ENCODE measurements at places on chromosomes 5 and 9.

DNA sequence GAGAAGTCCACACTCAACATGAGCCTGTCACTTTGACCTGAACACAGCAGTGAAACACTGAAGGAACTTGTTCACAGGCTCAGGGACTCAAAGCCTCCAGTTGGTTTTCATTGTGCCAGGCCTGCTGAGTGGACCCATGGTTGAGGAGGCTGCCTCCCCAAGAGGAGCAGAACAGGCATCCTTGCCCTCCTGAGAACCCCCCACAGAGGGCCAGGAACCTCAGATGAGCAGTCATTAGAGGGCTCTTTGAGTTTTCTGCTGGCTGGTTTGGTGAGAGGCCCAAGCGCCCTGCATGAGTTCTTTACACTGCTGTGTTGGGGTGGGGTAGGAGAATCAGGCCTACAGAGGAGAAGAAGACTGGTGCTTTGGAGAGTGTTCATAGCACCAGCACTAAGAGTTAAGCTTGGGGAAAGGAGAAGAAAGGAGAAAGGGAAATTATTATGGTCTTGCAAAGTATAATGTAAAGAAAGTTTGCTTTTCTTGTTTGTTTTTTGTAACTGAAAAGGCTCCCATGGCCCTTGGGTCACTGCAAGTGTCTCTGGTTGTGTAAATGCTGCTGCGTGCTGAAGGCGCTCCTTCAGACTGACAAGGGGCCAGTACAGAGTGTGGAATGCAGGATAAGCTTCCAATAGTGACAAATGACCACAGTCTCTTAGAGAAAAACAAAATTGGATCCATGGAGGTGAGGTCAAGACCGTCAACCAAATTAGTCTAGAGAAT lies 100.2 kb downstream of the PDE8B start:
- no peak for DNase-seq

- DNase-seq: no peak
These were observed 193.5 kb downstream of the PLK2 start for GRCh38 chr5:58266402-58266801.

DNA sequence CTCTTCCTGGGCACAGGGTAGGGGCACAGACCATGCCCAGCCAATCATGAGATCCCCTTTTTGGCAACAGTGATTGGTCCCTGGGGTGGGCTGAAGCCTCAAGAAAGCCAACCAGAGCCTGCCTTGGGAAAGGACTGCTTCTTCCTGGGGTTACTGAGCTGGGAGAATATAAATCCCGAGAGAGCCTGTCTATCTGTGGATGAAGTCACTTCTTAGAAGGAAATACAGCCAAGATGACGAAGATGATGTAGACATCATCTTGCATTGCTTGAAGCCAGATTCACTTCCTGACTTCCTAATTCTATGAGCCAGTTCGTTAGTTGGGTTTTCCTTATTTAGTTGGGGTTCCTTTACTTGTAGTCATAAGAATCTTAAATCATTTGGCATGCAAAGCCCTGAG lies 50.1 kb upstream of the PWWP2A start:
- no peak for DNase-seq

GRCh38 chr5:10637944-10638343 lies 74.1 kb downstream of the ANKRD33B start:
- DNase-seq: no peak

- DNase-seq: no peak
These were observed 9.5 kb upstream of the COMMD10 start for GRCh38 chr5:116075191-116075831.

- DNase-seq: no peak
These were observed 15.6 kb upstream of the BTNL9 start for GRCh38 chr5:181024245-181025064.

GRCh38 chr5:125865166-125865815 lies 557.9 kb upstream of the GRAMD2B start:
- no peak for DNase-seq

DNA sequence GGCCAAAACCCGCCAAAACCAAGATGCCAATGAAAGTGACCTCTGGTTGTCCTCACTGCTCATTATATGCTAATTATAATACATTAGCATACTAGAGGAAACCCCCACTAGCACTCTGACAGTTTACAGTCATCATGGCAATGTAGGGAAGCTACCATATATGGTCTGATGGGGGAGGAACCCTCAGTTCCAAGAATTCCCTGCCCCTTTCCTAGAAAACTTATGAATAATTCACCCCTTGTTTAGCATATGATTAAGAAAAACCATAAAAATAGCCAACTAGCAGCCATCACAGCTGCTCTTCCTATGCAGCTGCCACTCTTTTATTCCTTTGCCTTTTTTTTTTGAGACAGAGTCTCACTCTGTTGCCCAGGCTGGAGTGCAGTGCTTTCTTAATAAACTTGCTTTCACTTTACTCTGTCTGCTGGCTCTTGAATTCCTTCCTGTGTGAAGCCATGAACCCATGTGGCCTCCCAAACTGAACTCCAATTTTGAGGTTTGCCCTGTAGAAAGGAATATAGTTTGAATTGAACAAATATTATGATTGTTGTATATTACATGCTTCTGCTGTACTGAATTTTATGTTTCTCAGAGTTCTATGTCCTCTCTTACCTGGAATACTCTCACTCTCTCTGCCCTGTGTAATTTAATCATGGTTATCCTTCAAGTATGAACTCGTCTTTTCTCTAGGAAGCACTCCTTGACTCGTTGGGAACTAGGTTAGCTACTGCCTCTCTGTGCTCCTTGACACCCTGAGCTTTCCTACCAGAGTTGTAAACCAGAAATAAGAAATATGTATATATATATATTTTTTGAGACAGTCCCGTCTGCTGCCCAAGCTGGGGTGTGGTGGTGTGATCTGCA lies 59.8 kb downstream of the KIAA1958 start:
- DNase-seq: no peak

DNA sequence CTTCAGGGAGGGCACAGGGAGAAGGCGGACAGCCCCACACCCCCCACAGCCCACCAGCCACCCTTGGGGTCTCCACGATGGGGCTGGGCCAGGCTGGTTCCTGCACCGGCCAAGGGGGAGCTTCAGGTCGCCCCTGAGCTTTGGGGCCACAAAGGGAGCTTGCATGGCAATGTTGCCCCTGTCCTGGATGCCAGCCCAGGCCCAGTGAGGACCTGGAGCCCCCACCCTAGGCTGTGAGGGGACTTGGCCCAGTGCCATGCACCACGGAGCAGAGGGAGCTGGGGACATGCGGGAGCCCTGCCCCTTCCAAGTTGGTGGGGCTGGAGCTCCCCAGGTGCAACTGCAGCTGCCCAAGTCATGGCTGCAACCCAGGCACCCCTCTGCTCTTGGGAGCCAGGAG lies 18.4 kb downstream of the TMEM38B start:
- no peak for DNase-seq

- no peak for DNase-seq
These were observed 69.9 kb downstream of the CYFIP2 start for GRCh38 chr5:157335534-157336422.

GRCh38 chr9:120890320-120891244 lies 13.6 kb upstream of the PHF19 start:
- DNase-seq: peak; percentile 73

DNA sequence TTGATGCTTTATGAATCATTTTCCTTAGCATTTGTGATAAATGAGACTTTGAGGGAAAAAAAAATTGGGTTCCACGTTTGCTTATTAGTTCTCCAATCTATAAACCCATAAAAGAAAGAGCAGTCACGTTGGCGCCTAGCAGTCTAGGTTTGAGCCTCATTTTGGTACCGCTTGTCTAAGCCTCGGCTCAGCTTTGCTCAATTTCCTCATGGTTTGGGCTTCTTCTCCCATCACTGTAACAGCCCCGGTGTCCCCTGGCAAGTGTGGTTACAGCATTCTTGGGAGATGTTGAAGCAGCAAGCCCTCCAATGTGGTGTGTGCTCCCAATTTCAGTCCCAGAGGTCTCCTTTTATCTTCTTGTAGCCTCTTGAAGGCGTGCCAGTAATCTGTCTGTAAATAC lies 578.4 kb downstream of the CDK5RAP2 start:
- no peak for DNase-seq
